Activated CD4-positive, alpha-beta T cell treated with anti-CD3 and anti-CD28 coated beads, Interleukin-10, Interleukin-2, amounts not matched to agents 100 ng/mL and 50 ng/mL, durations not matched to agents 16 hours and 8 hours (primary cell): ENCODE measurements at places on chromosomes 6 and 20.

GRCh38 chr20:64207641-64208590 is 43.7 kb downstream of the MYT1 start:
- no peak for DNase-seq

DNA sequence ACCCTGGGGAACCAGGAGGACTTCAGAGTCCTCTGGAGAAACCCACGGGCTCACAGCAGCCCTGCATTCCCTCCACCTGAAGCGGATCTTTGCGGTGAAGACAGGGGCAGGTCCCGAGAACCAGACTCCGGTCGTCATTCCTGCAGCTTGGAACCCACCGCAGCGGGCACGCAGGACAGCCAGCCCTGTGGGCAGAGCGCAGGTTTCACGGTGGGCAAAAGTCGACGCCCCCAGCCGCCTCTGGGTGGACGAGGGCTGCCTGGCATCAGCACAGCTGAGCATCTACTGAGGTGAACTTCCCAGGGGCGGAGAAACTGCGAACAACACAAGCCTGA is 118.3 kb downstream of the PSMB1 start:
- no peak for DNase-seq

DNA sequence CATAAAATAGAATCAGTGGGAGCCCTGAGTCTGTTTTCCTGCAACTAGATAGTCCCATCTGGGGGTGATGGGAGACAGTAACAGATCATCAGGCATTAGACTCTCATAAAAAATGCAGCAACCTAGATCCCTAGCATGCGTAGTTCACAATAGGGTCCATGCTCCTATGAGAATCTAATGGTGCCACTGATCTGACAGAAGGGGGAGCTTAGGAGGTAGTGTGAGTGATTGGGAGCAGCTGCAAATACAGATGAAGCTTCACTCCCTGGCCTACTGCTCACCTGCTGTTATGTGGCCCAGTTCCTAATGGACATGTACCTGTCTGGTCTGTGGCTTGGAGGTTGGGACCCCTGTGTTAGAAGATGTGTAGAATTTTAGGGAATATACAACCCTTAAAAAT is 904.5 kb upstream of the EPHA7 start:
- DNase-seq: peak; percentile 0

DNA sequence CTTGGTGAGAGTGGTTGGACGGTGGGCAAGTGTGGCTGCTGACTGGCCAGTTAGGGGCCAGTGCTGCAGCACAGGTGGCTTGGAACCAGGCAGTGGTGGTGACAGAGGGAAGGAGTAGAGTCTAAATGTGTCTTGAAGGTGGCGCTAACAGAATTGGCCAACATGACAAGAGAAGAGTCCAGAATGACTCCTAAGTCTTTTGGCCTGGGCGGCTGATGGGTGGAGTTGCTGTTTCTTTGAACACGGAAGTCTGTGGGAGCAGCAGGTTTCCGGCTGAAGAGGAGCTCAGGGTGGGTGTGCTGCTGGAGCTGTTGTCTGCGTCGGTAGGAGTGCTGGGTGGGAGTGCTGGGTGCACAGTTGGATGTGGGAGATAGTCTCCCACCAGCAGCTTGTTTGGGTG is 10.1 kb downstream of the LSM14B start:
- DNase-seq: no peak
